ENCODE measurements at places on chromosomes 12 and 14.

GRCh38 chr12:30837595-30837994 lies 82.8 kb upstream of the CAPRIN2 start:
- no peak for DNase-seq

GRCh38 chr12:46174061-46174662 lies 94.7 kb downstream of the SLC38A1 start:
- no peak for DNase-seq

- no peak for DNase-seq
Measured at GRCh38 chr12:111447571-111448265, 42.0 kb downstream of the SH2B3 start.

DNA sequence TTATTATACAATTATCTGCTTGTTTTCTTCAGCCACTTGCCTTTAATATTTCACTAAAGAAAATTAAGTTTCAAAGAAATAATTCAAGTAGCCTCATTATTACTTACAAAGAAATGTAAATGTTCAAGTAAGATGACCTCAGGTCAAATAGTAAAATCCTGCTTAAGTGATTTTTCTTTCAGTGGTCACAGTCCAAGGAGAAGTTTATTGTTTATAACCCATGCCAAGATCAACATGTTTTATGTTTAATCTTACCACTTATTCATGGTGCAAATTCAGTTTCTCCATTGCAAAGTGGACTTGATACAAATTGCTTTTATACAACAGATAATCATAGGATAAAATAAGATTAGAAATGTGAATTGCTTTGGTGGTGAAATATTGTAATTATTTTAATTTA lies 370.2 kb upstream of the FLRT2 start:
- DNase-seq, result no peak

- DNase-seq, result no peak
Measured at GRCh38 chr12:75917083-75917482, 114.5 kb downstream of the PHLDA1 start.

Data from kidney glomerular epithelial cell (primary cell).